ENCODE measurements at places on chromosomes 12 and 14.

DNA sequence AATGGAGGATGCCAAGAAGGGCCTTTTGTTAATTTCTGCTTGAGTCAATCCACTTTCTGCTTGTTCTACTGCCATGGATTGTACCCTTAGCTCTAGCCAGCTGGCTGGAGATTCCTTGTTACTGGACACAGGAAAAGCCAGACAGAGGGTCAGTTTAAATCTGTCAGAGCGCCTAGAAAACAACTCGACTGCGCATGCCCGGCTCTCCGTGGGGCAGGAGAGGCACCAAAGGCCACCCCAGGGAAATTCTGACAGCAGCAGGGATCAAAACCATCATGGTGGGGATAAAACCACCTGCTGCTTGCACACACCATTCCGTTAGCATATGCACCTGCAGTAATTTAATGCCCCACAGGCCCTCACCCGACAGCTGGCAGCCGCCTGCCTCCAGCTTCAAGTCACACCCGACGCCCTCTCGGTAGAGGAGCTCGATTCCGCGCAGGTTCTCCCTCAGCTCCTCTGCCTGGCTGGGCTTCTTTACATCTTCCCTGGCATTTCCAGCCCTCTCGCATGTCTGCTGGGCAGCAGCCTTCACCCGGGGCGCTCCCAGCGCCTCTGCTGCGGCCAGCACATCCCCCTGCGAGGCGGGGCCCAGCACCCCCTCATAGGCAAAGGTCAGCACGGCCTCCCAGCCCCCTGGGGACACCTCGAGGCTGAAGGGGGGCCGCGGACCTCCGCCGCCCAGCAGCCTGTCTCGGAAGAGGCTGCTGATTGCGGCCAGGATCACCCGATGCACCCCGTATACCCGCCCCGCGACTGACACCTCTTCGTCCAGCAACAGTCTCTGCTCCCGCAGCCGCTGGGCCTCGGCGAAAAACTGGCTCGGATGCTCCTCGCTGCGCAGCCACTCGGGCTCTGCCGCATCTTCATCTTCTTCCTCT, 1.0 kb downstream of the KLHL33 start:
- DNase-seq, result no peak

GRCh38 chr12:617304-617915, 45.8 kb downstream of the NINJ2 start:
- no peak for DNase-seq

DNA sequence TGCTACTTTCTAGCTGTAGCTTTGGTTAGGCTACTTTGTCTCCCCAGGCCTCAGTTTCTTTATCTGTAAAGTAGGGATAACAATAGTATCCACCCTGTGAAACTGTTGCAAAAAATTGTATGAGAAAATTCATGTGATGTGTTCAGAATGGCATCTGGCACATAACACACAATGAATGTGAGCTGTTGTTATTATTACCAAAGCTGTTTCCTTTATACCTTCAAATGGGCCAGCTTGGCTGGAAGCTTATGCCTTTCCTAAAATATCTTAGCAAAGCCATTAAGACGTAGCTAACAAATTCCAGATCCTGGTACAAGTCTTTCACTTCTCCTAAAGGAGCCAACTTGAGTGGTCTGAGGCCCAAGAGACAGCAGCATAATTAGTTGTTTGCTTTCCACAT, 25.2 kb upstream of the MANSC4 start:
- no peak for DNase-seq

DNA sequence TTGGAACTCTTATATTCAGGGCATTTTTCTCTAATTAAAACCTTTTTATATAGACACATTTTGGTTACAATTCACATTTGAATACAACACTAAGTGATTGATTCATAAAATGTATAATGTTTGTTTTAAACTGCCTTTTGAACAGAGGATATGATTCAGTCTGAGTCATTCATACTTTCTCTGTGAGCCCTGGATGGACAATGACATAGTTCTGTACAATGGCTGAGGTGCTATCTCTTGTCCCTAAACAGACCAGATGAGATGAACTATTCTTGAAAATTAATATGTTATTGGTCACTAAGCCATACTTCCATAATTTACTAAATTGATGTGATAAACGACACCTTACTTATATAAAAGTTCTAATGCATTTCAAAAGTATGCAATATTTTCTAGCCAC, 199.7 kb upstream of the ATXN7L3B start:
- peak; percentile 62 for DNase-seq

- DNase-seq, result no peak
Observed at GRCh38 chr12:3303410-3304136, 187.4 kb upstream of the PRMT8 start.

- DNase-seq, result no peak
Observed at GRCh38 chr14:33206981-33207380, 268.3 kb downstream of the NPAS3 start.

DNA sequence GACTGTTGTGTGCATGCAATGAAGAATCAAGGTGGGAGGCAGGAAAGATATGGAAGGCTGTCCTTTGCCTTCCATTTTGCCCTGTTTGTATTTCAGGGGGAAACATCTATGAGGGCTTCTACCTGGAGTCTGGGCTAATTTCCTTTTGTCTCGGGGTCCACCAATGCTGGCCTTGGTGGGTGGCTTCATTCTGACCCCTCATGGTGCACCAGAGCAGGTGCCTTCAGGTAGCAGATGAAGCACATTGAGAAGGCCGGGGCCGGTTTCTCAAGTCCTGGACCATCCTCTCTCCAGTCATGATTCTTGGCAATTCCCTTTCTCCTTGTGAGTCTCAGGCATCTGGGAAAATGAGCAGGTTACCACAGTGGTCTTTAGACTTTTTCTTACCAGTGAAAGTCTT, 47.2 kb downstream of the RPH3A start:
- no peak for DNase-seq

DNA sequence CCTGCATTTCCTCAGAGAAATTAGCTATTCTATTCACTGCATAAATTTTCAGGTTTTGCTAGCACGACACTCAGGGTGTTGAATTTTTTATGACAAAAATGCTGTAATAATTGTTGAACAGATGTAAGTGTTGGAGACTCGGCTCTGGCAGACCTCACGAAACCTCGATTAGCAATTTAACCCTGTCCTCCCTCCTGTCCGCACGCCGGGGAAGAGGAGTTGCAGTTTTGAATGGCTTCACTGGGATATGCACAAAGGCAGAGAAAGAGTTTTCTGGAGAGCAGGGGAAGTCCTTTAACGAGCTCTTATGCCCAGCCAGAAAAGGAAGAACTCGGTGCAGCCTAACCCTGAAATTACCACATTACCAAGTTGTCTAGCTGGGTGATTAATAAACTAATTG, 661.1 kb downstream of the VRK1 start:
- DNase-seq, result no peak

- no peak for DNase-seq
Observed at GRCh38 chr12:40107803-40108620, 2.1 kb upstream of the SLC2A13 start.

DNA sequence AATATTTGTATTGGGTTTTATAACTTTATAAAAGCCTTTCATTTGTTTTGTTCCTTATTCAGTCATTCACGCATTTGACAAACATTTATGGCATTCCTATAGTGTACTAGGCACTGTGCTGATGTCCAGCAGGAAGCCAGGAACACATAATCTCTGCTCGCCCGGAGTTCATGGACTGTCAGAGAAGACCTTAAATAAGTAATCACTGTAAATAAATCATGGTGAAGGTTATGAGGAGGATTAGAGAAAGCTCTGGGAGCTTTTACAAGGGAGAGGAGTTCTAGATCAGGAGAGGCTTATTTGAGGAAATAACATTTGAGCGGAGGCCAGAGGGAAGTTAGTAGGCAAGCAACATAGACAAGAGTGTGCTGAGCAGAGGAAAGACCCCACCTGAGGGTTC, 1.4 kb upstream of the RDH11 start:
- no peak for DNase-seq

DNA sequence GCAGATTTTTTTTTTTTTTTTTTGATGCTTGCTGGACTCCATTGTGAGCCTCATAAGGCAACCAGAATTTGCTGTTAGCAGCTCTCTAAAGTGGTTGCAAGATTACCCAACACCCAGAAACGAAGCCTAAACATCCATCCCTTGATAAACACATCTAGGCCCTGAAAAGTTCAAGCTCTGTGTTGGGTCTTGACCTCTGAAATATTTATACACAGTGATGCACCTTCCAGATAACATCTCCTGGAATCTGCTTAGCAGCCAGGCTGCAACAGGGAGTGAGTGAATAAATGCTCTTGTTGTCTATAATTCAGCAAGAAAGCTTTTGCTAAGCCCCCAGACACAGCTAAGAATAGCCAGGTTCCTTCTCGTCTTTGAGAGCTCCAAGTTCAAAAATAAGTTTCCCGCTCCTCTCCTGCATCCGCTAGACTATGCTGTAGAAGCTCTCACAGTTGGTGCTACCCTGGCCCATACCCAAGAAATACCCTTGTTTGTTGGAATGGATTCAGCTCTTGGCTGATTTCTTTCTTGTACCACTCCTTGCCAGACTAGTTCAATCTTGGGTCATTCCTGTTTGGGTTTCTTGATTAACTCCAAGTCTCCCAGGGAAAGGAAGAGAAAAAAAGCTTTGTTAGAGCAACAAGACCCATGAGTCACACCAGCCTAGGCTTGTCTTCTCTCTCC, 610.6 kb upstream of the TBX3 start:
- DNase-seq, result peak; percentile 21

DNA sequence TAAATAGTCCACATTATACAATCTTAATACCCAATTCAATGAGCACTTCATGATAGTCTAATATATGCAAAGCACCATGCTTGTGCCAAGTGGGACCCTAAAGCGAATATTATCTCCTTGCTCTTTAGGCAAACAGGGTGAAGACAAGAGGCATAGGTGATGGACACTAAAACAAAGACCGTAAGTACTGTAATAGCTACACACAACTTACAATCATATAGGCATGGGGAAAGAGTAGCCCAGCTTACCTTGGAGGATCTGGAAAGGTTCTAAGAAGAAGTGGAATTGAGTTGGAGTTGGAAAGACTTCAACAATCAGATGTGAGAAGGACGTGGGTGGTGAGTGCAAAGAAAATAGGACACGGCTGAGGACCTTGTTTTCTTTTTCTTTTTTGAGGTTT, 19.1 kb upstream of the BCL2L14 start:
- DNase-seq, result no peak

DNA sequence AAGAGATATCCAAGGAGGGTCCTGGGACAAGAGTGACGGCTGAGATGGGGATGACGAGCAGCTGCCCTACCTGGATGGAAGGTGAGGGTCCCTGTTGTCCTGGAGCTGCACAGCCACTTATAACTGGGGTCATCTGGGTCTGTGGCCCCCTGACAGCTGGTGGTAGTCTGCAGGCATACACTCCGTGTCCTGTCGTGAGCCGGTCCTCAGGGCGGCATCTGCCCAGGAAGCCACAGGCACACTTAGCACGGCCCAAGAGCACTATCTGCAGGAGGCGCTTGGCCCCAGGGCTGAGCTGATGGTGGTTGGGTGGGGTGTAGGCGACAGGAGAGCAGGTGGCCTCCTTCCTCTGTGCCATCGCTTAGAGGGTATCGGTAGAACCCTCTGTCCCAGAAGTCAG, 248.1 kb downstream of the CACNA1C start:
- DNase-seq, result no peak

- no peak for DNase-seq
Observed at GRCh38 chr14:91964724-91965123, 17.2 kb upstream of the FBLN5 start.

DNA sequence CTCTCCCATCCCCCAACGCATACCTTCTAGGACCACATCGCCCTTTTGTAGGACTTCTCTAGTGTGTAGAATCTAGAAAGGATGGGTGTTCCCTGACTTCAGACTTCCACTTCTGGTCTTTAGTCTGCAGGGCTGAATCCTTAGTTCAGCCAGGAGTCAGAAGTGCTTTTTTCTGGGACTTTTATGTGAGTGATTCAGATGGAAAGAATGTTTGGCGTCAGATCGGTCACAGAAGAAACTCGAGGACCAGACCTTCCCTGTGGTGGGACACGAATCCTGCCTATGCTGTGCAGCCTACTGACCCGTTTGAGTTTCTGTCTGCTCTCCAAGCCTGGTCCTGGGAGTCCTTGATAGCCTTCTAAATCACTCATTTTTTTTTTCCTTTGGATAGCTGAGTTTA, 165.4 kb upstream of the SSTR1 start:
- peak; percentile 79 for DNase-seq

GRCh38 chr12:80780746-80781145, 64.0 kb downstream of the MYF5 start:
- DNase-seq, result no peak

DNA sequence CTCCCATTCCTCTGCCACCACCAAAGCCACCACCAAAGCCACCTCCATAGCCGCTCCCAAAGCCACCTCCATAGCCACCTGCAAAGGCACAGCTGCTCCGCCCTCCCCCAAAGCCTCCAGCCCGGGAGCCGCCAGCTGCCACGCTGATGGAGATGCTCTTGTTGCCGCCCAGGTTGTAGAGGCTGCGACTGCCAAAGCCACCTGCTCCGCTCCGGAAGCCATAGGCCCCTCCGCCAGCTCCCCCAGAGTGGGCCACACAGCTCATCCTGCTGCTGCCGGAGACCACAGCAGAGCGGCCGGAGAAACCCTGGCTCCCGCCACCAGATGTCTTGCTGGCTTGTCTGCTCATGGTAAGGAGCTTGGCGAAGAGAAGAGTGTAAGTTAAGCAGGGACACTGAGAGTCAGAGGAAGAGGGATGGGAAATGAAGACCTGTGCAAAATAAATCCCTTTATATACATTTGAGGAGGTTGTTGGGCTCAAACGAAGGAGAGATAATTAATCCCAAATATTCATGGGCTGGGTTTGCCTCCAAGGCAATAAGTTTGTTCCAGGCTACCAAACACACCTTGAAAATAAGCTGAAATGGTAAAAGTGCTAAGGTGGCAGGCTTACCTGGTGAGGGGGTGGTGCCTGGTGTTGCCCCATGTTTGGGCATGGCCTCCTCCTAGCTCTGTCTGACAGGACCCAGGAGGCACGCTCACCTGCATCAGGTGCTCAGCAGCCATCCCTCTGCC, at the start of gene KRT3:
TSS of gene KRT3 (minus strand) at position 424 of the 735 bp plus-strand sequence. CDS start at position 349, 75 bp downstream.
- DNase-seq, result no peak

DNA sequence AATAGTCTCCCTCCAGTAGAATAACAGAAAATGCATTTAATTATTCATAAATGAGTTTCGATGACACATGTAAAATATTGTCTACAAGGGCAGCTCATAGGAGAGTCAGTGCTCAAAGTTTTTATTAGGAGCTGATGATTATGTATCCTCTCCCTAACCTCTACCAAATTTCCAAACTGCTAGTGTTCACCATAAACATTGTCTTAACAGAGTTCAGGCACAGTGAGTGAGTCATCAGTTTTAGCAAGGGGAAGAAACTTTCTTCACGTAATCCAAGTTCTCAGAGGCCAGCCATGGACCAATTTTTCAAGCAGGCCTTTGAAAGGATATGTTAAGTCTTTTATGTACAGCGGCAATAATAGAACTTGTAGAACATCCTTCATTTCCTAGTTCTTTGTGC, 649.2 kb upstream of the MIS18BP1 start:
- no peak for DNase-seq

- DNase-seq, result no peak
Observed at GRCh38 chr14:51883232-51883631, 22.8 kb downstream of the GNG2 start.

DNA sequence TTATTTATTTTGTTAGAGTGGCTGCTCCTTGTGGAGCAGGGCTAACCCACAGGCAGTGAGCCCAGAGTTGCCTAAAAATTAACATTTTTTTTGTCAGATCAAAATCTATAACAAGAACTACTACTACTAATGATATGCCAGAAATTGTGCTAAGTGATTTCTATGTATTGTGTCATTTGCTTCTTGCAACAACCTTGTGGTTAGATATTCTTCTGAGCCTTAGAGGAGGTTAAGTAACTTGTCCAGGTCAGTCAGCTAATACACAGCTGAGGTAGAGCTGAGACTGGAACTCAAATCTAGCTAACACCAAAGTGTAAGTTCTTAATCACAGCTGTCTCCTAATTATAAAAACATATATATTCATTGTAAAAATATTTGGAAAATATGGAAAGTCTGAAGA, 29.8 kb downstream of the CFL2 start:
- no peak for DNase-seq
